ENCODE measurements at places on chromosomes 4 and X.

- no peak for DNase-seq
Observed at GRCh38 chr4:43325220-43325967, 432.9 kb downstream of the GRXCR1 start.

DNA sequence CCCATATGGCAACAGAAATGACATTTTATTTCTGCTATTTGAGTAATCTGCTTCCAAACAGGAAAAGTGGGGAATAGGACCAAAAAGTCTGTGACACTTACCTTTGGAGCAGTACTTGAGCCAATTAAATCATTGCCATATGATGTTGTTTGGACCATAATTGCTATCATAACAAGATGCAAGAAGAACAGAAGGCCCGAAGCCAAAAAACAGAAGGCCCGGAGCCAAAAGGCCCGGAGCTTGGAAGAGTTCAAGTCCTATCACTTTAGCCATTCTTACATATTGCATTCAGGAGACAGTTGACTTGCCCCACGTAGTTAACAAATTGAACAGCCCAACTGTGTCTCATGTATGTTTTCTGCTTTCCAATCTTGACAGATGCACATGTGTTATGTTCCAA lies 285.6 kb downstream of the ARHGAP24 start:
- DNase-seq, result no peak

- DNase-seq, result no peak
Observed at GRCh38 chrX:71996826-71997225, 86.2 kb downstream of the NHSL2 start.

GRCh38 chr4:108940149-108940548 lies 177.3 kb upstream of the ETNPPL start:
- no peak for DNase-seq

DNA sequence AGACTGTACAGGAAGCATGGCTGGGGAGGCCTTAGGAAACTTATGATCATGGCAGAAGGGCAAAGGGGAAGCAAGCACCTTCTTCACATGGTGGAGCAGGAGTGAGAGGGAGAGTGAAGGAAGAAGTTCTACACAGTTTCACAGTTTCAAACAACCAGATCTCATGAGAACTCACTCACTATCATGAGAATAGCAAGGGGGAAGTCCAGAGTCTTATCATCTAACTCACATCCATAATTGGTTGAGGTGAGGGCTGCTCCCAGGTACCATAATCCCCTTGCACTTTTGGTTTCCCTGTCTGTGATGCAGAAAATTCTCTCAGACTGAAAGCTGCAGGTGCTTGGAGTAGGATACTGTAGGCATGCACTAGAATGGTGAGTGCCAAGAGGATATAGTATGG lies 233.8 kb upstream of the CPEB2 start:
- no peak for DNase-seq

- DNase-seq, result no peak
Observed at GRCh38 chr4:38455092-38455862, 208.7 kb upstream of the KLF3 start.

DNA sequence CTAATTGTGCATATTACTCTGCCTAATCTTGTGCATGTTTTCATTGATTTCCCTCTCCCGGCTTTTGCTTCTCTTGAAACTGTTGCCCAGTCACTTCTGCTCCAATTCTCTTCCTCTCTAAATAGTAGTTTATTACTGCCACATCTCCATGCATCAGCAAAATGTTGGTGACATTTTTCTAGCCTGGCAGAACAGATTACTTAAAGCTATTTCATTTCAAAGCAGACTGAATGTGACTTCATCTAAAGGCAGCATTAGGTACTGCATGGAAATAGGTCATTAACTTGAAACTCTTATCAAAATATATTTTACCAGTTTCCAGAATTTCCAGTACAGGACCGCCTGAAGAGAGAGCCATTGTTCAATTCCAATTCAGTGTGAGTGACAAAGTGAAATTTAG lies 52.4 kb downstream of the HPGDS start:
- DNase-seq, result no peak

- DNase-seq, result no peak
Observed at GRCh38 chr4:165425629-165426028, 46.8 kb downstream of the CPE start.

DNA sequence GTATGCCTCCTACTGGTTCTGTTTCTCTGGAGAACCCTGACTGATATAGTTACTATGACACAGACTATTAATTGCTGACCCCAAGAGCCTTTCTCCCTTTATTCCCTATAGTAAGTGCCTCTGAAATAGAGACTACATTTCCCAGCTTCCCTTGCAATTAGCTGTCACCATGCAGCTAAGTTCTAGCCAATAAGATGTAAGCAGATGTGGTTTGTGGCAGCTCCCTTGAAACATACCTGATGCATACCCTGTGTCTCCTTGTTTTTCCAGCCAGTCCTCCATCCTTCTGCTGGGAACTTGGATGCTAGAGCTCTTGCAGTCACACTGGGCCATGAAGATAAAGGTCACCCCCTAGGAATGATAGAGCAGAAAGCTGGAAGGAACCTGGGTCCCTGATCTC lies 9.7 kb upstream of the TMEM165 start:
- no peak for DNase-seq

GRCh38 chr4:81427344-81427821 lies 44.3 kb downstream of the RASGEF1B start:
- no peak for DNase-seq

DNA sequence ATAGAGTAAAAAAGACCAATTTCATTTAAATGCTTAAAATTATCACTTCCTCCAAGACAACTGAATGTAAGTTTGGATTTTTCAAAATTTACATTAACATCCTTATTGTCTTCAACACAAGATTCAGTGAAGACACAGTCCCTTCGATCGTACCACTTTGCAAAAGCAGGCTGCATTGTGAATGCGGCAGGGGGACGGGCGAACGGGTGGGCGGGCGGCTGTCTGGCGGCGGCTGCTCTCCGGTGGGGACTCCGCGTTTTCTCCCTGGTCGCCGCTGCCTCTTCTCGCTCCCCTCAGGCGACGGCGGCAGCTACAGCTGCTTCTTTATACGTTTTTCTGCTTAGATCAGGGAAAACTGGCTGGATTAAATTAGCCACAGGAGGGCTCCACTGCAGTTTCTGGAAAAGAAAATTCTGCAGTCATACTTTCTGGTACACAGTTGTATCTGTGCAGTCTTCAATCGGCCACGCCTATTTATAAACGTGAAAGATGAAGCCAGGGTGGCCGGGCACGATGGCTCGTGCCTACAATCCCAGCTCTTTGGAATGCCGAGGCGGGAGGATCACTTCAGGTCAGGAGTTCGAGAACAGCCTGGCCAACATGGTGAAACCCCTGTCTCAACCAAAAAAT lies 33.9 kb upstream of the HPF1 start:
- DNase-seq, result peak; percentile 21

- no peak for DNase-seq
Observed at GRCh38 chr4:76233083-76233482, 18.4 kb upstream of the FAM47E start.

DNA sequence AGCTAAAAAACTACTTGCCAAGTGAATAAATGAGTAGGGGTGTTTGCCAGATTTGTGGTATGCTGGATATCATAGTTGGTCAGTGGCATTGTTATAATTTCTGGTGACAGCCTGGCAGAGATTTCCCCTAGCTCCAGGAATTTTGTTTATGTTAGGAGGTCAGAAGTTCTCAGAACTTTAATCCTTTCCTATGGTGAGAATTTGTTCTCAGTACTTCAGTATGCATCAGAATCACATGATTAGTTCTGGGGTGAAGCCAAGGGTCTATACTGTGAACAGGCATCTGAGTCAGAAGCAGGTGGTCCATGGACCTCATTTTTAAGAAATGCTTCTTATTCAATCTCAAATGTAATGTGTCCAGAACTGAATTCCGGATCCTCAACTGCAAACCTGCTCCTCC lies 10.5 kb downstream of the RASSF6 start:
- no peak for DNase-seq

DNA sequence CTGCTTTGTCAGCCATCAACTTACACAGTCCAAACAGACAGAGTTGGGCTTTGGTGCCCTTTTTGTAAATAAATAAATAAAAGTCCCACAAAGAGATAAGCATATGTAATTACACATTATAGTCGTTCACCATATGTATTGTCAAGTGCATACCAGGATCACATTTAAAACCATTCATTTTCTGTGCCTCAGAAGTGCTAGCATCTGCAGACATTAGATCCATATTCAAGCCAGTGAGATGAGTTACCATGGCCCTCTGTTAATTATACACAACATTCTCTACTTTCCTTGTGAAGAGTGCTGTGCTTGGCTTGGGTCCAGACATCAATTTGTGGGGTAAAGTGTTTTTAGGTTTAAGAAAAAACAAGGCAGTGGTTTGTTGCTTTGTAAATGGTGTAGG lies 76.8 kb downstream of the ENOX2 start:
- no peak for DNase-seq

- no peak for DNase-seq
Observed at GRCh38 chr4:28443371-28443770, 1582.7 kb downstream of the STIM2 start.

DNA sequence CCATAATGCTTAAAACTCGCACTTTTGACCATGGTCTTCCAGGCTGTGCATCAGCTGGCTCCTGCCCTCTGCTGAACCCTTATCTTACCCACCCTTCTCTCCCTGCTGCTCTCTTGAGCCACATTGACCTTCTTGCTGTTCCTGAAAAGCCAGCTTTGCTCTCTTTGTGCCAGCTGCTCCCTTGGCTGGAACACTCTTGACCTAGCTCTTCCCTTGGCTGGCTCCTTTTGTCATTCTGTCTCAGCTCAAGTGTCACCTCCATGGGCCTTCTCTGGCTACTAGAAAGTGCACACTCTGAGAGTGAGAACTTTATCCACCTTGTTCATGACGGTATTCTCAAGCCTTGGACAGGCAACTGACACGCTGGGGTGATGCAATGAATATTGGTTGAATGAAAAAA lies 112.1 kb downstream of the MGST2 start:
- no peak for DNase-seq

GRCh38 chr4:47383829-47384427 lies 79.6 kb downstream of the COMMD8 start:
- DNase-seq, result no peak

DNA sequence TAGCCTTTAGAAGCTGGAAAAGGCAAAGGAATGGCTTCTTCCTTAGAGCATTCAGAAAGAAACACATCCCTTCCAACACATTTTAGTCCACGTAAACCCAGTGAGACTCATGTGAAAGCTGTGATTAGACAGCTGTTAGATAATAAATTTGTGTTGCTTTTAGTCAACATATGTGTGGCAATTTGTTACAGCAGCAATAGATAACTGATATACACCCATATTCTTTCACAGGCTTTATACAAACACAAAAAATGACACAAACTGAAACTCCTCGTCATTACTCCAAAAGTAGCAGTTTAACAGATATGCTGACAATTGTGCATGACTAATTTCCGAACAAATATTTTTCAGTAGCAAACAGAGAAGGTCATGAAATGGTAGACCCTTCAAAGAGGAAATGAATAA lies 65.3 kb downstream of the ANTXR2 start:
- no peak for DNase-seq

- no peak for DNase-seq
Observed at GRCh38 chrX:153214934-153215333, 35.9 kb downstream of the MAGEA1 start.

DNA sequence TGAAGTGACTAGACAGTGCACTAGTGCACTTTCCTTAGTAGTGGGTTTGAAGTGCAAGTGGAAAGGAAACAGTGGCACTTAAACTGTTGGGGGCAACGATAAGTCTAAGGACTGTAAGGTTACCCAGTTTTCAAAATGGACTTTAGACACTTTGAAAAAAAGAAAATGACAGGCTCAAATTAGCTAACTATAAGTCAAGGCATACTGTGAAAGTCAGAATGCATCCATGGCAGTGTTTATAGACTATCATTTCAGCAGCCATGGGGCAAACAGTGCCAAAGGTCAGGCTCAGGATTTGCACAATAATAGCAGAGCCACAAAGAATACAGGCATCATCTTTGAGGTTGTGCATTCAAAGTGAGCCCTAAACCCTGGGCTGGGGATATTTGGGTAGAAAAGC lies 104.4 kb downstream of the CXCL13 start:
- no peak for DNase-seq

DNA sequence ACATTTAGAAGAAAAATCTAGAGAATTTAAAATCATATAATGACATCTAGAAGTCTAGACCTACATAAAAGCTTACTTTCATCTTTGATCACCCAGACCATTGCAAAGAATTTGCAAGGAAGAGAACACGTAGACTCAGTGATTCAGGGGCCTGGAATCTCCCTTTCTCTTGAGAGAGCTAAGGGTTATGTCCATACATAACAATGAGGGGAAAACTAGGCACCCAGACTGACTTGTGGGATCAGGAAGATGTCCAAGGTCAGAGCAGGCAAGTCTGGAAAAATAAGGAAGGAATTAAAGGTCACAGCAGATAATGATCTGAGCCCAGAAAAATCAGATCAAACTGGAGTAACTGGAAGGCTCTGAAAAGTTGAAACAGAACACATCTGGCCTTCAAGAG lies 198.4 kb upstream of the SFRP2 start:
- DNase-seq, result no peak

DNA sequence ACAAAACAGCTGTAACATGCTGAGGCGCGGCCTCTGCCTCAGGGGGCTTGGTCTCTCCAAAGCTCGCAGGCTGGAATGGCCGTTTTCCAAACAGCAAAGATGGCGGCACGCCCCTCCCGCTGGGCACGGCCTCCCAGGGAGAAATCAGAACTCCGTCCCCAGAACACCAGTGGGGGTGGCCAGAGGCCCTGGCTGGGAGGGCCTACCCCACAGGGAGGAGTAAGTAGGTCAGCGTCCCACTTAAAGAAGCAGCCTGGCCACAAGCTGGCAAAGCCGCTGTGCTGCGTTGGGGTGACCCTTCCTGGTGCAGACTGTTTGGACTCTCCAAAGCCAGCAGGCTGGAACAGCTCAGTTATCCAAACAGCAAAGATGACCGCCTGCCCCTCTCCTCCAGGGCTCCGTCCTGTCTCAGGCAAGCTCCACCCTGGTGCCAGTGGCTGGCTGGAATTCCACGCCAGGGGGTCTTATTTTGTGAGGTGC lies 862.8 kb downstream of the TRIML1 start:
- no peak for DNase-seq

DNA sequence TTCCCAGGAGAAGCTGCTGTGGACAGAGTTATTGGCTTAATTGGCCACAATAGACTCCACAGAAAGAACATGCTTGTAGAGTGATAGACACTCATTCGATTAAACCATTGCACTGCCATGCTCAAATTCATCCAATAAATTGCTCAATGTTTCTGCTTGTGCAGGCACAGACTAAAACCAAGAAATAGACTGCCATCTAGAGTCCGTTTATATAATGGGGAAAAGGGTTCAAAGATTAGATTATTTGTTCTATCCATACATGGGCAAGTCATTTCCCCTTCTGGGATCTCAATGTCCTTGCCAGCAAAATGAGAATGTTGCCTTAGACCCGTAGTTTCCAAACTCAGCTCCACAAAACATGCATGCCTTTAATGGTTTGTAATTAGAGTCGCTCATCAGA lies 8.7 kb downstream of the SMIM10 start:
- no peak for DNase-seq

- no peak for DNase-seq
Observed at GRCh38 chr4:114264877-114265291, 285.4 kb upstream of the ARSJ start.

- no peak for DNase-seq
Observed at GRCh38 chrX:83916525-83916924, 55.6 kb downstream of the CYLC1 start.

GRCh38 chrX:21528076-21528475 lies 130.1 kb downstream of the KLHL34 start:
- no peak for DNase-seq

- no peak for DNase-seq
Observed at GRCh38 chrX:150225266-150225665, 137.9 kb upstream of the MAMLD1 start.

- DNase-seq, result no peak
Observed at GRCh38 chr4:19494961-19495360, 756.7 kb upstream of the SLIT2 start.

GRCh38 chr4:186137196-186137794 lies 32.8 kb downstream of the FAM149A start:
- DNase-seq, result no peak

Data from smooth muscle cell of the brain vasculature (primary cell).